Vein endothelial cell (primary cell): ENCODE measurements at places on chromosomes 4 and X. TPM values are rescaled to one million over a fixed set of nuclear protein-coding genes. Genes with fewer than 3 reads are reported as not detected.

Gene CT45A6
- not detected in 2 replicates for total RNA-seq

Gene TMEM31
- not detected in 2 replicates for total RNA-seq

Gene MAGEA12
- total RNA-seq: not detected in 2 replicates

Gene SNX25
- total RNA-seq: 24.5 and 25.6 TPM in 2 replicates

Gene DOK7
- total RNA-seq: not detected in 2 replicates

Gene SLC2A9
- total RNA-seq: 0.38 and 1.3 TPM in 2 replicates

Gene GNRHR
- not detected in 2 replicates for total RNA-seq

Gene MGAT4D
- not detected in 2 replicates for total RNA-seq

Gene CRLF2
- total RNA-seq: not detected in 2 replicates

Gene H2BW2
- not detected in 2 replicates for total RNA-seq

Gene GPR34
- not detected in 2 replicates for total RNA-seq

Gene UGT2A3
- total RNA-seq: not detected in 2 replicates

Gene EIF2S3
- total RNA-seq: 285 and 394 TPM in 2 replicates

Gene PDCL2
- total RNA-seq: not detected in 2 replicates

Gene PNMA3
- total RNA-seq: not detected in 2 replicates

Gene ALB
- total RNA-seq: not detected in 2 replicates

Gene NEUROG2
- not detected in 2 replicates for total RNA-seq

Gene CXCL9
- not detected in 2 replicates for total RNA-seq

Gene RPS6KA6
- 0.65 and 1.1 TPM in 2 replicates for total RNA-seq

Gene SRPK3
- total RNA-seq: not detected in 2 replicates

Gene IL9R
- 0.10 TPM in 1 of 2 replicates, not detected in the other for total RNA-seq

Gene CT45A3
- not detected in 2 replicates for total RNA-seq

Gene BEND2
- not detected in 2 replicates for total RNA-seq

Gene ZNF732
- 0.65 and 1.7 TPM in 2 replicates for total RNA-seq

Gene XAGE1A
- not detected in 2 replicates for total RNA-seq

Gene GLRA3
- total RNA-seq: not detected in 2 replicates

Gene SSX4B
- total RNA-seq: not detected in 2 replicates

Gene TFE3
- 30.4 and 31.7 TPM in 2 replicates for total RNA-seq

Gene PI4K2B
- 18.3 and 31.0 TPM in 2 replicates for total RNA-seq

Gene PHKA1
- 6.5 and 6.6 TPM in 2 replicates for total RNA-seq

Gene PLP2
- 44.4 and 45.8 TPM in 2 replicates for total RNA-seq

Gene SRPX
- 108 and 129 TPM in 2 replicates for total RNA-seq

Gene ATP2B3
- total RNA-seq: not detected in 2 replicates

Gene ZFP42
- not detected in 2 replicates for total RNA-seq

Gene P2RY10
- total RNA-seq: not detected in 2 replicates

Gene FGF2
- total RNA-seq: 31.7 and 36.6 TPM in 2 replicates

Gene SLITRK4
- total RNA-seq: 2.5 and 3.9 TPM in 2 replicates

Gene BEX1
- not detected in 2 replicates for total RNA-seq

Gene GPRASP3
- total RNA-seq: 3.9 and 6.0 TPM in 2 replicates

Gene CENPVL3
- not detected in 2 replicates for total RNA-seq

Gene STK32B
- 26.8 and 39.2 TPM in 2 replicates for total RNA-seq

Gene NCAPG
- total RNA-seq: 17.6 and 39.1 TPM in 2 replicates

Gene KCND1
- 0.19 and 0.33 TPM in 2 replicates for total RNA-seq

Gene SH3RF1
- 16.5 and 19.9 TPM in 2 replicates for total RNA-seq

Gene CYSLTR1
- not detected in 2 replicates for total RNA-seq

Gene DUSP9
- 0.19 and 0.33 TPM in 2 replicates for total RNA-seq

Gene RAB39B
- total RNA-seq: 0.10 TPM in 1 of 2 replicates, not detected in the other

Gene NAP1L3
- total RNA-seq: 0.86 and 0.98 TPM in 2 replicates
